ENCODE measurements at places on chromosomes 1 and 21.

- peak; percentile 79 for DNase-seq
These were observed 69.9 kb downstream of the ZC3H11B start for GRCh38 chr1:219542828-219543518.

- no peak for DNase-seq
These were observed 5.4 kb upstream of the PAFAH2 start for GRCh38 chr1:26003262-26003661.

GRCh38 chr1:109083923-109084322, 6.6 kb upstream of the TMEM167B start:
- no peak for DNase-seq

DNA sequence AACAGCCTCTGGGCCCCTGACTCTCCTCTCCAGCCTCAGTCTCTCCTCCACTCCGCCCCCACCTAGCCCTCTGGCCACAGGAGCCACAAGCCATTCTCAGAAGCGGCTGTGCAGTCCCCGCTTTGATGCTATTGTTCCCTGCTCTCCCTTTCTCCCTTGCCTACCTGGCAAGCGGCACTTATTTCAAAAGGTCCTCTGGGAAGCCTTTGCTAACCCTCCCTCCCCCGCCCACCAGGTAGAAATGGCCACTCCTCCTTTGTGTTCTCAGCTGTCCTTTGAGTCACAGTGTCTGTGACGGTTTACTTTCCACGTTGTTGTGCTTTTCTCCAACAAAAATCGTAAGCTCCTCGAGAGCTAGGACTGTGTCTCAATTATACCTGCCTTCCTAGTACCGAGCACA, 338.4 kb upstream of the PROX1 start:
- no peak for DNase-seq

- no peak for DNase-seq
These were observed 106.0 kb upstream of the FAM78B start for GRCh38 chr1:166272851-166273250.

GRCh38 chr1:10764296-10764798, 32.1 kb downstream of the CASZ1 start:
- DNase-seq = no peak

GRCh38 chr1:45685308-45686014, 872 bp downstream of the GPBP1L1 start:
- DNase-seq = no peak

DNA sequence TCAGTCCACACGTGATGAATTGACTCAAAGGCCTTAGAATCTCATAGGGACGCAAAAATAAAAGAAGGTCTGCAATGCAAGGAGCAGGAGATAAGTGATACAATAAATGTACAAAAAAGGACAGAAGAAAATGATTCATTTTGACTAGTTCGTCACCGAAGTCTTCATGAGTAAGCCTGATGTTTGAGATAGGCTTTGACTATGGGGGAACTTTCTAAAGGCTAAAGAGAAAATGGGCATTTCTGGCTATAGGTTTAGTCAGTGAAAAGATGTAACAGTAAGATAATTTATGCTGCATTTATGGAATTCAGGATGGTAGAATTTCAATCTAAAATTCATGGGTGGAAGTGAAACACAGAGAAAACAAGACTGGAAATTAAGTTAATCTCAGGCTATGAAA, 163.0 kb downstream of the ADGRL4 start:
- no peak for DNase-seq

DNA sequence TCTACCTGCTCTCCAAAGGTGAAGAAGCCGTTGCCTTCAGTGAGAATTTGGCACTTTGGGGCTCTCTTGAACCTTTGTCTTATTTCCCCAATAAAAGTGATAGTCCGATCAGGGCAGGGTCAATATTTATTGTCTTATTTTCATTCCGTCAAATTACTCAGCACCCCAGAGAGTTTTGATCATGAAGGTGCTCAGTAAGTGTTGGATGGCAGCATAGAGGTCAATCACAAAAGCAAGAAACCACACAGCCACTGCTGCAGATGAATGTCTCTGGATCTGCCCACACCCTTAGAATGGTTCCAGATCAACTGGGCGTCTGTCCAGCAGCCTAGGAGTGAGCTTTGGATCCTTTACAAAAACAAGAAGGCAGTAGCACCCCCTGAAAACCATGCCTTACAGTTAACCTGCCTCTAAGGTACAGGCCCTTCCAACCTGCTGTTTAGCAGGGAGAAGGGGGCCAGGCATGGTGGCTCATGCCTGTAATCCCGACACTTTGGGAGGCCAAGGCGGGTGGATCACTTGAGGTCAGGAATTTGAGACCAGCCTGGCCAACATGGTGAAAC, 97.3 kb downstream of the PSMG1 start:
- no peak for DNase-seq

GRCh38 chr21:32382108-32382644, 10.6 kb downstream of the URB1 start:
- DNase-seq = peak; percentile 67

GRCh38 chr1:94743862-94744261, 76.3 kb upstream of the SLC44A3 start:
- no peak for DNase-seq

DNA sequence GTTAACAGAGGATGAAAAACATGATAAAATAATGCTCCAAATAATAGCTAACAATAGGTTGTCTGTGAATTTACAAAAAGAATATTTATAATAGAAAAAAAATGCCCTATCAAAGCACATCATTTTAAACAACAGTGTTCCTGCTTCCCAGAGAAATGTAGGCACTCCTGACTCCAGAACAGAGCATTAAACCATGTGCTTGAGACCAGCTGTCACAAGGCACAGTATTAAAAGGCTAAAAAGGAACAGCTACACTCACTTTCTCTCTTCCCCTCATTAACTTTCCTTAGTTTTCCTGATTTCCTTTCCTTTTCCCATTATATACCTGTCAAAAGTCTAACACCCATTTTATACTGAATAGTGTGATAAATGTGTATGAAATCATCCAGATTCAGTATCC, 10.9 kb downstream of the VAV3 start:
- no peak for DNase-seq

- no peak for DNase-seq
These were observed 287.5 kb downstream of the SMYD3 start for GRCh38 chr1:246219508-246220030.

- no peak for DNase-seq
These were observed 1659.8 kb downstream of the BRINP3 start for GRCh38 chr1:188817814-188818213.

DNA sequence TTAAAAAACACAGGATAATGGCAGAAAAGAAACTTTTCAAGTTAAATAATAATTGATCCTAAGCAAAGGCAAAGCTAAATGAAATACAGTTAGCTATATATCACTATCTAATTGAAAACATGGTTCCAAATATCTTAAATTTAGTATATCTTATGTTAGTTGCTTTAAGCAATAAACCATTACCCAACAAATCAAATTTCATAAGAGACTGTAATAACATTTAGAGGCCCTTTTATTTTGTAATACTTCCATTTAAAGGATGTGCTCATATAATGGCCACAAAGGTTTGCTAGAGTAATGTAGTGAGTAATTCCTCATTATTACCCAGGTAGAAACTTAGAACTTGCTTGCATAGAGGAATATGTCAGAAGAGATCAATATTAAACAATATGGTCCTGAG, 32.3 kb downstream of the RPL5 start:
- DNase-seq = no peak

DNA sequence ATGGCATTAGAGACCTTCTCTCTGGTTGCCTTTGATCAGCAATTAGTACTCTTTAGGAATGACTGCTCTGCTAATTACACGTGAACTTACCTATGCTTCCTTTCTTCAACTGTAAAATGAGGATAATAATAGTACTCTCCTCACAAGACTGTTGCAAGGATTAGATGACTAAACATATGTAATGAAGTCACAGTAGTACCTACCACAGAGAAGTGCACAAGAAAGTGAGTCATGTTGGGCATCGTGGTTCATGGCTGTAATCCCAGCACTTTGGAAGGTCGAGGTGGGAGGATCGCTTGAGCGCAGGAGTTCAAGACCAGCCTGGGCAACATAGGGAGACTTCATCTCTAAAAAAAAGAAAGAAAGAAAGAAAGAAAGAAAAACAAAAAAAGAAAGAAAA, 68.1 kb upstream of the AK4 start:
- peak; percentile 66 for DNase-seq

- DNase-seq = peak; percentile 42
These were observed 787 bp downstream of the PTGFR start for GRCh38 chr1:78491451-78492071.

GRCh38 chr1:231613419-231614349, 12.9 kb upstream of the DISC1 start:
- no peak for DNase-seq

GRCh38 chr1:80217377-80217986, 1211.0 kb upstream of the ADGRL4 start:
- peak; percentile 47 for DNase-seq

GRCh38 chr1:26034504-26035202, 11.3 kb downstream of the SLC30A2 start:
- no peak for DNase-seq

DNA sequence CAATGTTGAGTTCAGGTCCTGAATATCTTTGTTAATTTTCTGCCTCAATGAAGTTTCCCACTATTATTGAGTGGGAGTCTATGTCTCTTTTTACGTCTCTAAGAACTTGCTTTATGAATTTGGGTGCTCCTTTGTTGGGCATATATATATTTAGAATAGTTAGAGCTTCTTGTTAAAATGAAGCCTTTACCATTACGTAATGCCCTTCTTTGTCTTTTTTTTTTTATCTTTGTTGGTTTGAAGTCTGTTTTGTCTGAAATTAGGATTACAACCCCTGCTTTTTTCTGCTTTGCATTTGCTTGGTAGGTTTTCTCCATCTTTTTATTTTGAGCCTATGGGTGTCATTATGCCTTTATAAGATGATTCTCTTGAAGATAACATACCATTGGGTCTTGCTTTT, 10.9 kb downstream of the CLCA4 start:
- DNase-seq = no peak

DNA sequence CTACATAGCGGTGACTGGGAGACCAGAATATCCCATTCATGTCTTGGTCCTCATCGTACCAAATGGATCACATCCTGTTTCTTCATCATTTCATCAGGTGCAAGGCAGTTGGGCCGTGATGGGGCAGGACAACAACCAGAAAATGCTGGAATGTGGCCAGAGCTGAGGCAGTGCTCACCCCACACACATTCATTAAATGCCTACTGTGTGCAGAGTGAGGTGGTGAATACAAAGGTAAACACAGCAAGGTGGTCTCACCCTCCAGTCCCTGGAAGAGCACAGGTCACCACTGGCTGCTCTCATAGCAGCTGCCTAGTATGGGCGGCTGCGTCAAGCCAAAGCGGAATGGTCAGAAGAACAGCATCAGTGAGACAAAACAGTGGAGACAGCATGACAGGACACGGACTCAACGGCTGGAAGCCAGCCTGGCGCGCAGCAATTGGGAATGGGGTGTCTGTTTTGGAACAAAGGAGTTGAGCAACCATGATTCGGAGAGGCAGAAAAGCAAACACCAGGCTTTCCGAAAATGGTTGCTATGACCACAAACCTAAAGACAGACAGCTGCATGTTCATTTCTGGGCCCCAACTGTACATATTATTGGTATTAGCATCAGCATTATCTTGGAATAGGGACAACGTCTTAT, 5.6 kb upstream of the ADAMTSL4 start:
- no peak for DNase-seq

DNA sequence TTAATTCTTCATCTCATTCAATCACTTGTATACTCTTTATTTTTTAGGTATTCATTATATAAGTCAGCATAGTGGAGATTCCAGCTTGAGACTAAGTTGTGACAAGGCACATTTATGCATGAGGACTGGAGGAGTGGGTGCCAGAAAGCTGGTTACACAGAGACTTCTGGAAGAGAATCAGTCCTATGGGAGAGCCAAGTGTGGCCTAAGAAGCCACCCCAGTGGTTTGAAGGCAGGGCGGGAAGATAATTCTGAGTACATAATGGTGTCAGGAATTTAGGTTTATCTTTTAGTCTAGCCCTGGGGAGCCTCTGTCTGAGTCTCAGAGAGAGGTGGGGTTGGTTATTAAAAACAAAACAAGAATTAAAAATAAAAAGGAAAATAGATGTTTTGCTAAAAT, 83.0 kb downstream of the SPAG17 start:
- DNase-seq = no peak

DNA sequence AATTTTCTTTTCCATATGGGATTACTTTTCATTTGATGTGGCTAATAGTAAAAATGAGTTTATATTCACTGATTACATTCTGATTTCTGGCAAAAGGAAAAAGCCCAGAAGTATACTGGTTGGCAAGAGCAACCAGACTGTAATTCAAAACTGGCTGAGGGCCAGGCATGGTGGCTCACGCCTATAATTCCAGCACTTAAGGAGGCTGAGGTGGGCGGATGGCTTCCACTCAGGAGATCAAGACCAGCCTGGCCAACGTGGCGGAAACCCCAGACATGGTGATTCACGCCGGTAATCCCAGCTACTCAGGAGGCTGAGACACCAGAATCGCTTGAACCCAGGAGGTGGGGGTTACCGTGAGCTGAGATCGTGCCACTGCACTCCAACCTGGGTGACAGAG, 14.5 kb downstream of the SYT11 start:
- DNase-seq = peak; percentile 21

GRCh38 chr1:227766015-227766634, 30.9 kb downstream of the SNAP47 start:
- no peak for DNase-seq

DNA sequence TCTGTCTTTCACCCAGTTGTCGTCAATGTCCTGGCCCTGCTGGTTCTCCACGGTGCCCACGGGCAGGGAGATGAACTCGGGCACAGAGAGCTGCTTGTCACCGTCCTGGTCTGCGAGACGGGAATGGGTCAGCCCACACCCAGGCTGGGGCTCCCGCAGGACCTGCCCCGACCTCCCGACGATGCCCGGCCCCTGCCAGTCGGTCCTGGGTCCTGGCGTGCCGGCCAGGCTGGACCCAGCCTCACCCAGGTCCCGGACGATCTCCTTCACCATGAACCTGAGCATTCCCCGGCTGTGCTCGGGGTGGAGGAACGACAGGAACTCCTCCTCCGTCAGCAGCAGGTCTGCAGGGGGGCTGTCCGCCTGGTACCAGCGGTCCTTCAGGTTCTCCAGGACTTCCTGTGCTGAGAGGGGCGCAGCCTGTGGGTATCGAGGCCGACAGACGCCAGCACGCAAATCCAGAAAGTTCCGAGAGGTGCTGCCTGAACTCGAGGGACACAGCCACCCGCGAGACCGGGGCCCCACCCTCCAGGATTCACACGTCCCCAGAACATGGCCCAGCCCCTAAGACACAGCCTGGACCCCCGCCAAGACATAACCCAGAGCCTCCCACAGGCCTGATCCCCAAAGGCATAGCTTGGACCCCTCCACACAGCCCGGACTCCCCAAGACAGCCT, 4.7 kb upstream of the TNFRSF4 start:
- DNase-seq = no peak

DNA sequence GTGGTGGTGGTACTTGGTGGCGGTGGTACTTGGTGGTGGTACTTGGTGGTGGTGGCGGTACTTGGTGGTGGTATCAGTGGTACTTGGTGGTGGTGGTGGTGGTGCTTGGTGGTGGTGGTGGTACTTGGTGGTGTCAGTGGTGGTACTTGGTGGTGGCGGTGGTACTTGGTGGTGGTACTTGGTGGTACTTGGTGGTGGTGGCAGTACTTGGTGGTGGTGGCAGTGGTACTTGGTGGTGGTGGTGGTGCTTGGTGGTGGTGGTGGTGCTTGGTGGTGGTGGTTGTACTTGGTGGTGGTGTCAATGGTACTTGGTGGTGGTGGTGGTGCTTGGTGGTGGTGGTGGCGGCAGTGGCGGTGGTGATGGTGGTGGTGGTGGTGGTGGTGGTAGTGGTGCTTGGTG, 20.2 kb downstream of the COQ8A start:
- no peak for DNase-seq

GRCh38 chr1:164678136-164678700, 119.2 kb downstream of the PBX1 start:
- no peak for DNase-seq

GRCh38 chr21:34807146-34807880, 138.5 kb downstream of the CLIC6 start:
- peak; percentile 98 for DNase-seq

GRCh38 chr1:227899820-227900449, 47.8 kb downstream of the WNT9A start:
- DNase-seq = no peak

Data from NCI-H226 (cell line).